Heart right ventricle (tissue), 16 donors: ENCODE measurements at places on chromosomes 3 and 15.

- peaks cover 18% of the 10 kb centered on the region for H3K4me1 ChIP-seq
- H3K27ac ChIP-seq, result no peak overlapping the region
- no peaks in the 10 kb centered on the region for H3K27me3 ChIP-seq
- no peak for DNase-seq
- peaks cover under 1% of the 10 kb centered on the region for H3K36me3 ChIP-seq
These were observed 464.4 kb downstream of the SHQ1 start for GRCh38 chr3:72383883-72384282.

DNA sequence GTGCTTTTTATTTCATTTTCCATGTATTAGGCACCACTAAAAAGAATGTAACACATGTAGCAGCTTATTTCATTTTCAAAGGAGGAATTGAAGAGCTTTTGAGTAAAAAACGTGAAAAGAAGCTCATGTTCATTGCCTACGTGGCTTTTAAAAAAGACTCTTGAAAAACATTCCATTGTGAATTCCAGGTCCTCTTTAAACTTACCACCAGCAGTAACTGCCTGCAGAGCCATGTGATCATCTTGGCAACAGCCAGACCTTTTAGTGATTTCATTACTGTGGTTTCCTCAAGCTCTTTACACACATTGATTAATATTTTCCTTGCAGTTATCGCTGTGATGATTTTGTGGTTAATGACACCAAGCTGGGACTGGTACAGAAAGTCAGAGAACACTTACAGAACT, 43.8 kb upstream of the FBXL22 start:
- no peaks in the 10 kb centered on the region for H3K27me3 ChIP-seq
- peak; percentile 38 for DNase-seq
- H3K27ac ChIP-seq, result peak overlapping the region; percentile 22

DNA sequence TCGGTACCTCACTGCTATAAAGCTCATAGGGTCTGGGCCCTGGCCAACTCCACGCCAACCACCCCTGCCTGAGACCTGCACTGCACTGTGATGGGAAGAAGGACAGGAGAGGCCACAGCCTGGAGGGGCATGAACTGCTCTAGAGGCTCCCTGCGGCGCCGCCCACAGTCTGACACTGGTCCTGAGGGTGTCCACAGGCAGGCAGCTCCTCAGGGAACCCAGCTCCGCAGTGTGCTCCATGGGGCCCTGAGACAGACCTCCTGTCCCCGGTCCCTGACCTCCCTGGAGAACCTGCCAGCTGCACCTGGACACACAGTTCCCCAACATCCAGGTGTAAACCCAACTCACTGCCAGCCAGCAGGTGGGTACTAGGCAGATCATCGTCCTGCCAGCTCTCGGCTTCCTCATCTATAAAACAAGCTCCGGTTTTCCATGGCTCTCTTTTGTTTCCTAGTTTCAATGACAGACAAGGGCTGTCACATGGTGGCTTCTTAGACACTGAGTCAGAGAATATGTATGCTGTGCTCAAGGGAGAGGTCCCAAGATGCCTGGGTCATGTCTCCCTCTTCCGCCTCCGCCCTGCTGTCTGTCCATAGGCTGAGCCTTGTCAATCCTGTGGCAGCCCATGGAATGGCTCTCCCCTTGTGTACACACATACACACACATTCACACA, 5.1 kb upstream of the HAPLN3 start:
- peaks cover 62% of the 10 kb centered on the region for H3K36me3 ChIP-seq
- peak overlapping the region; percentile 53 for H3K27ac ChIP-seq
- H3K27me3 ChIP-seq, result no peaks in the 10 kb centered on the region
- no peak for DNase-seq
- peaks cover 41% of the 10 kb centered on the region for H3K4me1 ChIP-seq
- no peak overlapping the region for H3K4me3 ChIP-seq

DNA sequence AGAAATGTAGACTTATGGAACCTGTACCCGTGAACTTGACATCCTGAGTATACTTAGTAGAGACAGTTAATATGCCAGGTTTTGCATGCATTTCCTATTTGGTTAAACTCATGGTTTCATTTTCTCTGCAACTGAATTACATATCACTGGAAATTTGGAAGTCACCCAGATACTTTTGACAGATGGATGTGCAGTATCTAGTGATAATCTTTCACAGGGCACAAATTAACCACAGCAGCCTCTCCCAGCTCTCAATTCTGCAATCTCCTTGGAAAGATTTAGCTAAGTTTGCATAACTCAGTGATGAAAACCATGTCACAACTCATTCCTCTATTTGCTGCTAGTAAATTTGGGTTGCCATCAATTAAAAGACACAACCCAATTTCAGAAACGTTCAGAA, 162.3 kb upstream of the TPM1 start:
- H3K27ac ChIP-seq, result no peak overlapping the region
- no peak overlapping the region for H3K4me3 ChIP-seq
- no peaks in the 10 kb centered on the region for H3K27me3 ChIP-seq
- H3K36me3 ChIP-seq, result no peaks in the 10 kb centered on the region
- H3K4me1 ChIP-seq, result peaks cover 8% of the 10 kb centered on the region

DNA sequence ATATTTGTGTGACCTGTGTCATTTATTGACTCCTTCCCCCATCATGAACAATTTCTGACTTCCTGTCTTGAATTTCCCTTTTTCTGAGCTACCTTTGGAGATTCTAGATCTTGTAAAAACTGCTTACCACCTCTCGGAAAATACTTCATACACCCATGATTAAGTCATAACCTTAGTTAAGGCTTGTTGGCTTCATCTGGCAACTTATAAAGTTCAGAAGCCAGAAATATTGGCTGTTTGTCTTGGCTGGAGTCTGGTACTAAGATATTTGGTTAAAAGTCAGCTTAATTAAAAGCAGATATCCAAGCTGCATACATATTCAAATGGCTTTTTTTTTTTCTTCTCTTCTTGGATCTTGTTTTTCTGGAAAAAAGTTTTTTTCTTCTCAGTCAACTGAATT, 37.3 kb upstream of the B3GALNT1 start:
- H3K27ac ChIP-seq, result no peak overlapping the region
- no peak for DNase-seq
- no peaks in the 10 kb centered on the region for H3K4me1 ChIP-seq
- no peaks in the 10 kb centered on the region for H3K27me3 ChIP-seq
- no peak overlapping the region for H3K4me3 ChIP-seq
- no peaks in the 10 kb centered on the region for H3K36me3 ChIP-seq
